ENCODE measurements at places on chromosomes 7 and 10.

- no peak for DNase-seq
These were observed 86.0 kb upstream of the DIP2C start for GRCh38 chr10:775245-776075.

DNA sequence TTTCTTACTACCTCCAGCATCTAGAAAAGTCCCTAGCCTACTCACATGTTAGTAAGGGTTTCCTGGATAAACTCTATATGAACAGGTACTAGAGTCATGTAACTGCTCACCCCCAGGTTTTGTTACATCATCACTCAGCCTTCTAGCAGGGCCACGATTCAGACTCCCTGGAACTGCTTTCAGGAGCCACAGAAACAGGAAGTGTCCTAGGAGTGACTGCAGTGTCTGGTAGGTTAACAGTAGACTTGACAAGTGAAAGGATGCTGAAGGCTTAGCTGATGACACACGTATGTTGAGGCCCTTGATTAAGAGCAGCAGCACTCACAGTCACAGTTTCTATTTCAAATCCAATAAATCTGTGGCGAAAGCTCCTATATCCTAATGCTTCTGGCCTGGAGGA is 101.2 kb downstream of the DNMBP start:
- DNase-seq, result no peak

GRCh38 chr10:71611131-71611530 is 108.4 kb downstream of the C10orf105 start:
- no peak for DNase-seq

DNA sequence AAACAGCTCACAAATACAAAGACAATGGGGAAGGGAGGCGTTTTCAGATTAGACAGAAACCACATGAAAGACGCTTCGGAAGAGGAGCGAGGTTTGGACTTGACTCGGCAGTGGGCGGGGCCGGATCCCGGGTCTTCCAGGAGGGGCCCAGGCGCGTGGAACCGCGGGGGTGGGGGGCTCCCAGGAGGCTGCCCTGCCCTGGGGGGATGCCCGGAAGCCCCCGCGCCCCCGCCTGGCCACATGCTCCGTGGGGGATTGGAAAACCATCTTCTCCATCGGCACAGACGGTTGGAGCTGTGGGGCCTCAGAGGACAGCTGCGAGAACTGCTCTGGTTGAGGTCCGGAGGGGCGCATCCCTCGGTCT is 186.0 kb upstream of the SHH start:
- DNase-seq, result no peak

GRCh38 chr10:70051848-70052247 is 798 bp upstream of the MACROH2A2 start:
- no peak for DNase-seq

GRCh38 chr10:119449760-119450461 is 92.6 kb downstream of the RGS10 start:
- DNase-seq, result no peak

DNA sequence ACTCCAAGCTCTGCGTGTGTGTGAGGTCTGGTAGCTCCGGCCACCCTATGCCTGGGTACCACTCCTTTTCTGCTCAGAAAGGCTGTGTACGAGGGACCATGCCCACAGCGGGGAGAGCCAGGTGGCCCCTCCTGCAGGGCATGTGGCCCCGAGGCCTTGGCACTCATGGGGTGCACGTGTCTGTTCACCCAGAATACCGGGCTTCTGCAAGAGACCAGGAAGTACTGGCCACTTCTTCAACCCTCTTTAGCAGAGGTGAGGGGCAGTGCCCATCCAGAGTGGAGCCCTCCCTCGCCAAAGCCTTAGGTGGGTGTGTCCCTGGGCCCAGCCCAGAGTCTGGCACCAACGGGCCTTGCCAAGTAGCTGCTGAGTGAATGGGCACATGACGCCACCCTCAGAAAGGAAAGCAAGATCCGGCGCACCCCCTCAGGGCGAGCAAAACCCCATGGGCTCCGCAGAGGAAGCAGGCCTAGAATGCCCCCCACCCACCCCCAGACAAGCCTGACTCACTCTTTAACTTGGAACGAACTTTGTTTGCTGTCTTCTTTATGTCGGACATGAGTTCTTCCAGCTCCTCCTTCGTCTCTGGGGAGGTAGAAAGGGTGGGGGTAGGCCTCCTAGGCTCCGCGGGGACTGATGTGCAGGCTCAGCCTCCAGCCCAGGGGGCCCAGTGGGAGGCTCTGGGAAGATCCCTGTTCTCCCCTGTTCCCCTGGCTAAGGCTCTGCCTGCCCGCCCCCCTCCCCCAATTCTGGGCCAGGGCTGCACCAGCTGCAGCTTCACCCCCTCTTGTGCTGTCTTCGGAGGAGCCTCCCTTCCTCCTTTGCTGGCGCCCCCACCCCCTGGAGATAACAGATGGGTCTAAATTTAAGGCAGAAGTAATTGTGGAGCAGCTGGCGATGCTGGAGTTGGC is 14.6 kb downstream of the STX1A start:
- no peak for DNase-seq

- DNase-seq, result no peak
These were observed 9.8 kb downstream of the LARP4B start for GRCh38 chr10:921471-922414.

DNA sequence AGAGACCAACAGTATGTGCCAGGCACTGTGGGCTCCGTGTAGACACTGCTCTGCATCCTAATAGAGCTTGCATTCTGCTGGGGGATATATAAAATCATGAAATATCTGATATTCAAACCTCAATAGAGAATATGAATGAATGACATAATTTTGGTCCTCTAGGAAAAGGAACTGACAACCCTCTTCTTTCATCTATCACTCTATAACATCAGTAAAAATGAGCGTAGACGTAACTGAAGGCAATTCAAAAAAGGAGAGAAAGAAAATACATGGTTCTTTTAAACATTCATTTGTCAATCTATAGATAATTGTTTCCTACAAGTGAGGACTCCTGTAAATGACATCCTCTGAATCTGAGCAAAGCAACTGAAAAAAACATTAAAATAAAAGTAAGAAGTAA is 607.4 kb upstream of the LRRN3 start:
- no peak for DNase-seq

DNA sequence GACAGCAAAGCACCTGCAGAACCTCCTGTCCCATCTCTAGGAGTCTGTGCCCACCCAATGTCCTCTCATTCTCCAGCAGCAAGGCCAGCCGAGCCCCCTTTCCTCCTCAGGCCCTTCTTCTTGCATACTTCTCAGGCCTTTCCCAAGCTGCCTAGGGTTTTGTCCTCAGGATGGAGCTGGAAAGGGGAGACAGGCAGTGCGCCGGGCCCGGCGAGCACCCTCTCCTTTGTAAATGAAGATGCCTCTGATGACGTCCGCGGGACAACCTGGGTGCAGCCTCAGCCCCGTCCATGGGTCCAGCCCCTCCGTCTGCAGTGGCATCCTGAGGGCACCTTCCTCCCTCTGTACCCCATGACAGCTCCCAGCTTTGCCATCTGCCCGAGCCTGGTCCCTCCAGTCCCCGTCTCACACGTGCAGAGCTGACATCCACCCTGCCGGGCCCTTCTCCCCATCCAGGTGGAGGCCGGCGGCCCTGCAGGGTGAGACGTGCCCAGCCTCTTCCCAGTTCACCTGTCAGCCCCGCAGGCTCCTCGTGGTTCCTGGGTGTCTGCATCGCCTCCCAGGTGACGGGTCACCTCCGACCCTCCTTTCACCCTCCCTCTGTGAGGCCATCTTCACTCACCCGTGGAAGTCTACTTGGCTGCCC is 36.4 kb downstream of the JAKMIP3 start:
- DNase-seq, result no peak

DNA sequence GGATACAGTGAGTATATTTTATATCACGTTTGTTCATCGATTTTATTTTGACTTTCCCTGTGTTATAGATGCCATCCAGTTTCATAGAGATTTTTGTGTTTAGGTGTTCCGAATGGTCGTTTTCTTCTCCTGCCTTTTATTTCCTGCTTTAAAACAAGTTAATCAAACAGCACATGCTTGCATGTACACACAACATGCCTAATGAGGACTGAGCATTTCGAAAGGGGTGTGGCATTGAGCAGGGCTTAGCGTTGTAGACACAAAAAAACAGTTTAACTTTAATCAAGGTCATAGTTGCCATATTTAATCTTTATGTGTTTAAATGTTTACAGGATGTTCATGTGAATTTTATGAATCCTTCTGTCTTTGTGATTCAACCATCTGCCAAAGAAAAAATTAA is 430.5 kb upstream of the GALNT17 start:
- no peak for DNase-seq

DNA sequence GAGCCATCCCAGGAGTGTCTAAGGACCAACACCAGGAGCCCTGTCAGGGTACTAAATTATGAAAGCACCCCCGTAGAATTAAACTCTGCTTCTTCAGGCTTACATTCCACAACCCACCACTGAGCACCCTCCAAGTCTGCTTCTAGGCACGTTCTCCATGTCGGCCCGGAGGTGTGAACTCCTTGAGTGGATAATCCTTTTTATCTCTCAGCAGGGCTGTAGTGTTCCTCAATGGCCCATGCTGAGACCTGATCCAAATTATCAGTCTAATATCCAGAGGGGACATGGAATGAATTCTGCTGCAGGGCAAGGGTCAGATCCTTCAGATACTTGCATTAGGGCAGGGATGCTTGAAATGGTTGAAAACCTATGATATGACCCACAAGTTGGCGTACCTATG is 55.9 kb upstream of the TARP start:
- DNase-seq, result no peak

GRCh38 chr7:103833401-103833800 is 156.1 kb downstream of the RELN start:
- no peak for DNase-seq

DNA sequence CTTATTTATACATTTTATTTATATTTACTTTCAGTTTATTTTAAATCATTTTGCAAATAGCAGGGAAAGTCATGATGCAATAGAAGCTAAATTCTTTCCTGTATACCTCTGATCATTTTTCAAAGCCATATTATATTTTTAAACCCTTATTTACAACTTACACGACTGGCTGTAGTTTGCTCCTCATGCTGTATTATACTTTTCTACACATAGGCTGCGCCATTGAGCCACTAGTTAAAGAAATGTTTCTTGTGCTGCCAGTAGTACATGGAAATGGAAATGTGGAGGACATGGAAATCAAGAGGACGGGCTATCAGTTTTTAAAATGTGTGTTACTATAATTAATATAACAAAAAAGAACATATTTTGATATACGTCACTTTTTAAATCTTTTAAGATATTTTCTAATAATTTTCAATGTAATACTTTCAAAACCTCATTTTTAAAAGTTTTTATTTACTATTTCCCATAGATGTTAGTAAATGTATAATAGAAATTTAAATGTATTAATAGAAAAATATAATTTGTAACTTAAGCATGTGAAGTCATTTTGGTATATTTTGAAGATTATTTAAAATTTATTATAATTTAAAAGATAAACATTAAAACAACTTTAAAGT is 118.5 kb downstream of the VTI1A start:
- DNase-seq, result no peak

- DNase-seq, result no peak
These were observed 1.8 kb downstream of the PFKP start for GRCh38 chr10:3068968-3069737.

GRCh38 chr10:128871671-128872231 is 595.3 kb upstream of the MGMT start:
- DNase-seq, result no peak

DNA sequence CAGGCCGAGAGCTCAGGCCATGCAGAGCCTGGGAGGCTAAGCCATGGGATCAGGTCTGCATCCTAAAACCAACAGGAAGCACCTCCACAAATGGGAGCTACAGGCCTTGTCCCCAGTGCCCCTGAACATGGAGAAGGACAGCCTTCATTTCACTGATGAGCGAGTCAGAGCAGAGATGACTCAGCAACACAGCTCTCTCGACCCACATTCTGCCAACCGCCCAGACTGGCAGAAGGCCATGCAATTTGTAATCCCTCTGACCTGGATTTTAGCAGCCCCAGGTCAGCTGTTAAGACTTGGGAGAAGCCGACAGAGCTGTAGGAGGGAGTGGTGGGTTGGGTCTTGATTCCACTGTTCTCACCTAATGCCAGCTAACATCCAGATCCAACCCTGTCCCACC is 25.5 kb downstream of the VOPP1 start:
- no peak for DNase-seq

DNA sequence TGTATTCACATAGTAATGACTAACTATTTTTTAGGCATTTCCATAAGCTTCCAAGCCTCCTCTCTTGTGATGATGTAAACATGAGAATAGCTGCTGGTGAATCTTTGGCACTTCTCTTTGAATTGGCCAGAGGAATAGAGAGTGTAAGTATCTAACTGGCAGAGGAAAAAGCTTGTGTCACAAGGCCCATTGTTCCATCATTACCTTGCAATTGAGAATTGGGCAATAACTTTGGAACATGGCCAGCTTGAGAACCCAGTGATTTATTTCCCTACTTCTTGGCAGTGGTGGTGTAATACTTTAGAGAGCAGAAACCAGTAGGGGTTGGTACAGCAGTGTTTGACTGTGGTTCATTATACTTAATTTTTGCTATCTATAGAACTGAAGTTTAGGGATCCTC is 12.0 kb downstream of the IFRD1 start:
- DNase-seq, result no peak

GRCh38 chr10:44300666-44301649 is 83.9 kb downstream of the CXCL12 start:
- DNase-seq, result no peak

Data from caudate nucleus (tissue), 63 donors.